ENCODE measurements at places on chromosomes 16 and 17.

DNA sequence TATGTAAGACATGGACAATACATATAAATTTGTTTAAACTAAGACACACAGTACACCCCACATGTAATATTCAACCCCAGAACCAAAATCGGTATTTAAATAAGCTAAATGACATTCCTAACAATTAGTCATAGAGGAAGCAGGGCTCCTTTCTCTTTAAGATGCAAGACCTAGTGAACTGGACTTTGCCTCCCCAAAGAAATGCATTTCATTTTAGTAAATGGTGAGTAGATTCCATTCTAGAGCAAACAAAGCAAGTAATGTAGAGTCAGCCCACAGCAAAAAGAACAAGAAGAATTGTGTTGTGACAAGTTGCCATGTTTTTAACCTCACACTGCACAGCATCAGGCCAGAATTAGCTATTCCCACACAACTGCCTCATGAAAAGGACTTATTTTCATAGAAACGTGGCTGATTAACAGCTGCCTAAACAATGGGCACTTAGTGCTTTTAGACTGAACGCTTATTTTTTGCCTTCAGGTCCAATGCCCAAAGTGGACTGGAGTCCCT is 14.4 kb downstream of the DNAJC7 start:
- DNase-seq: no peak

DNA sequence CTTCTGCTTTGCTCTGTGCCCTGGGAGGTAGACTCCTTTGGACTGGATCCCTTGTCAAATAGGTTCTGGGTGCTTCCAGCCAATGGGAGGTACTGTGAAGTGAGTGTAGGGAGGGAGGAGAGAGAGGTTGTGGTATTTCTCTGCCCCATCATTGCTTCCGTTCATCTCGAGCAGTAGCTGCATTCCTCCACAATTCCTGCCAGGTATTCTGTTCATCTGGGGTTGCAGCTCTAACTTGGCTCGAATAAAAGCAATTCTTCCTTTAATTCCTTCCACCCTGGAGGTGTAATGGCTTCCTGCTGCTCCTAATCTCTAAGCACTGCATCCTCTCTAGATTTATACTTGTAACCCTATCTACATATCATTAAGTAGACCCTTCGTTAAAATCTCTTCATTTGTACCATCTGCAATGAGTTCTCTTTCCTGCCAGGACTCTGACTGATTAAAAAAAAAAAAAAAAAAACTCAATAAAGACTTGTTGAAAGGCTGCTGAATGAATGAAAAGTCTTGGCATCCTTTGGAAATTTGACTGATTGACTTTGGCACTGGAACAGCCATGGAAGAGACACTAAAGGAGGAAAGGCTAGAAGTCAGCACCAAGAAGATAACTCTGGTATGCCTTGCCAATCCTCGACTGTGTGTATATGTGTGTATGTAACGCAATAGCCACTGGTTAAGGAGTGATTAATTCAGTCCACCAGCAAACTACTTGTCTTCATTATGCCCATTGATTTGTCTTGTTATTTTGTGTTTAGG is 616.9 kb upstream of the SOX9 start:
- DNase-seq: no peak

GRCh38 chr17:56521414-56522141 is 71.9 kb upstream of the NOG start:
- DNase-seq: no peak

- DNase-seq: no peak
Observed at GRCh38 chr17:42289611-42290181, 1.4 kb downstream of the STAT5A start.

DNA sequence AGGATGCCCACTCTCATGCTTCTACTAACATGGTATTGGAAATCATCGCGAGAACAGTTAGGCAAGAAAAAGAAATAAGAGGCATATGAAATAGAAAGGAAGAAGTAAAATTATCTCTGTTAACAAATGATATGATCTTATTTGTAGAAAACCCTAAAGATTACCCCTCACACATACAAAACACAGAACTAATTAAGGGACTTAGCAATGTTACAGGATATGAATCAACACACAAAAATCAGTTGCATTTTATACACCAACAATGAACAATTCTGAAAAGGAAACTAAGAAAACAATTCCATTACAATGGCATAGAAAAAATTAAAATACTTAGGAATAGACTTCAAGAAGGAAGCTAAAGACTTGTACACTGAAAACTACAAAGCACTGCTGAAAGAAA is 2.7 kb upstream of the CAPNS2 start:
- DNase-seq: no peak

GRCh38 chr17:37820313-37820994 is 75.6 kb upstream of the HNF1B start:
- DNase-seq: no peak

DNA sequence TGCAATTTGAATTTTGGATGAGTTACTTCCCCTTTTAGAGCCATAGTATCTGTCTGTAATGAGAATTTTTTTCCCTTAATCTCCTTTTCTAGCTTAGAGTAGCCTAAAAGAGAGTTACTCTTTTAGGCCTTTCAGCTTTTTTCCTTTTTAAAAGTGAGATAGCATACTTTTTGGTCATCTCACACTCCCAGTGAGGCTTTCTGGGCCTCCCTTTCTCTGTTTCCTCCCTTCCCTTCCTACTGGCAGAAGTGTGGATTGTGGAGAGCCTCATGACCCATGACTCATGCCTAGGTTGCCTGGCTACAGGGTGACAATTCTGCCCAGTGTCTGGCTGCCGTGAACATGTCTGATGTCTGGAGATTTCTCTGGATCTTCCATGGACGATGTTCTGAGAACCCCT is 15.2 kb downstream of the KRT23 start:
- no peak for DNase-seq

GRCh38 chr16:80803339-80804055 is 901 bp downstream of the CDYL2 start:
- no peak for DNase-seq

DNA sequence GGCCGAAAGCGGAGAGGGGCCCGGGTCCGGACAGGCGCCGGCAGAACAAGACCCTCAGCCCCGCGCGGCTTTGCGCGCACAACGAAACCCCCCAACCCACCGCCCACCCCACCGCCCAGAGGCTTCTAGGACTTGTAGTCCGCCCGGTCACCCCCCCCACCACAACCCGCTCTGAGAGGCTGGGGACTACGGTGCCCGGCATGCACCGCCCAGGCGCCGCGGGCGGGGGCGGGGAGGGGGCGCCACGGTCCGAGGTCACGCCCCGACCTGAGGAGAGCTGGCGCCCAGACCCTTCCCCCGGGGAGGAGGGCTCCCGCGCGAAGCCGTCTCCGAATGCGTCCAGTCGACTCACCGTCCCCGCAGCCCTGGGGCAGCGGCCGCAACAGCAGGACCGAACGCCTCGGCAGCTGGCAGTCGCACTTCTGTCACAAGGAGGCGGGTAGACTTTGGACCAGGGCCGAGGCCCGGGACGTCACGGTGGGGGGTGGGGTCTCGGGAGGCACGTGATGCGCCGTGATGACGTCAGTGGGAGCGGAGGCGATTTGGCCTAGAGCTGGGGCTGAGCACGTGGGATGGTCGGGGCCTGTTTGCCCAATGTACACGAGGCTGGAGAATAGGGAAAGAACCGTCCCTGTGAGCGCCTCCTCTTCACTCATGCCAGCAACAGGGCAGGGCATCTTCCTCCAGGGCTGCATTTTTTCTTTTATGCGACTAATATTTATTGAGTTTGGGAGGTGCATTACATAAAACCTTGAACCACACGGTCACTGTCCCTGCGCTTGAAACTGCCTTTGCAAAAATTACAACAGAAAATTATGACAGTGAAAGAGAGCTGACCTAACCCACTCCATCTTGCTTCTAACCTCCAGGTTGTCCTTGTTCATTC is at the start of gene CDIP1:
CDIP1 (minus strand) TSS at position 424 of the 886 bp plus-strand sequence. CDS start 24,643 bp downstream, outside the sequence.
- peak; percentile 78 for DNase-seq

GRCh38 chr17:77690271-77691161 is 268.0 kb upstream of the TNRC6C start:
- DNase-seq: no peak

- DNase-seq: no peak
Observed at GRCh38 chr16:27768651-27769272, 218.8 kb downstream of the KATNIP start.

DNA sequence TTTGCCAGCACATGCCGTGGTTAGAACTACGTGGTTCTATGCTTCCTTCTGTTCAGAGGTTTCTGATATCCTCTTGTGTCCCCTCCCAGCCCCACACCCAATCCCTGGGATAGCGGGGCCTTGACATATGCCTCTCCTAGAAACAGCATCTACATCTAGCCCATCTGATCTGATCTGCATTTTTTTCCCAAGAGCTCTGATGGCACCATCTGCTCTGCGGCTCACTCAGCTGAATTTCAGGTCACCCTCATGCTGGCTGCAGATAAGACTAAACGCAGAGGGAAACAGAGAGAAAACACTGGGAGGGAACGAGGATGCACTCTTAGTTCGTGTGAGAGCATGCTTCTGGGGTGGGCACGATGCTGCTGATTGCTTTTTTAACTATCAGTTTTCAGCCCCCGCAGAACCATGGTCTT is 10.7 kb downstream of the WIPI1 start:
- DNase-seq: no peak

- no peak for DNase-seq
Observed at GRCh38 chr16:85048921-85049562, 21.4 kb downstream of the KIAA0513 start.

GRCh38 chr17:44362949-44363612 is 572 bp downstream of the FAM171A2 start:
- no peak for DNase-seq

GRCh38 chr17:27244491-27245223 is 49.3 kb upstream of the WSB1 start:
- no peak for DNase-seq

All from esophagus squamous epithelium (tissue), 5 donors.